ENCODE measurements at places on chromosomes 3 and 15. TPM values are rescaled to one million over a fixed set of nuclear protein-coding genes. Genes with fewer than 3 reads are reported as not detected.

OR4F15 gene
- not detected for total RNA-seq

- DNase-seq = no peak
Measured at GRCh38 chr15:62153228-62153627, 11.9 kb downstream of the C2CD4B start.

GRCh38 chr3:41169023-41169422, 30.3 kb upstream of the CTNNB1 start:
- DNase-seq = no peak

GRCh38 chr3:64329037-64329436, 103.8 kb upstream of the PRICKLE2 start:
- no peak for DNase-seq

SCAANT1 gene
- total RNA-seq = not detected

DNA sequence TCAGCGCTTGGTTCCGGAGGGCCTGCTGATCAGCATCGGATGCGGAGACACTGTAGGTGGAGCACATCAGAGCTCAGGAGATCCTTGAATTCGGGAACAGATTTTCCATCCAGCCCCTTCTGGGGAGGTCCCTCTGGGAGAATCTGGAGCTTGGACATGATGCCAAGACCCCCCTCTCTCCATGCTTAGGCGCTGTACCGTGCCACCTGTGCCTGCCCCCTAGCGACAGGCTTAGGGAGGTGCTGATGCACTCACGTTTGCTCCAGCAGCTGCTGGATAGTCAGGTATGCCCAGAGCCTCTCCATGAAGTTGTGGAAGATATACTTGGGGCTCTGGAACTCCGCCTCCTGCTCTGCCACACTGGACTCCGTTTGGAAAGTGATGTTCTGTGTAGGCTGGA, 9.7 kb downstream of the ITIH4 start:
- DNase-seq = no peak

SHC4 gene
- 13.8 TPM for total RNA-seq
